Thymus (tissue), 14 donors: ENCODE measurements at places on chromosomes 2 and 18. TPM values are rescaled to one million over a fixed set of nuclear protein-coding genes. Genes with fewer than 3 reads are reported as not detected.

GRCh38 chr2:60234274-60234986 is 319.0 kb downstream of the BCL11A start:
- no peak overlapping the region for H3K4me3 ChIP-seq
- H3K27ac ChIP-seq, result no peak overlapping the region
- H3K36me3 ChIP-seq, result no peaks in the 10 kb centered on the region

GRCh38 chr2:18731666-18732065 is 142.3 kb upstream of the NT5C1B start:
- no peak overlapping the region for H3K4me3 ChIP-seq
- no peaks in the 10 kb centered on the region for H3K27me3 ChIP-seq
- no peak overlapping the region for H3K27ac ChIP-seq
- no peaks in the 10 kb centered on the region for H3K36me3 ChIP-seq
- H3K4me1 ChIP-seq, result no peaks in the 10 kb centered on the region

GRCh38 chr2:33265584-33266338 is 210.7 kb upstream of the RASGRP3 start:
- no peaks in the 10 kb centered on the region for H3K27me3 ChIP-seq
- H3K27ac ChIP-seq, result no peak overlapping the region
- no peaks in the 10 kb centered on the region for H3K36me3 ChIP-seq
- no peak for DNase-seq
- no peak overlapping the region for H3K4me3 ChIP-seq

DNA sequence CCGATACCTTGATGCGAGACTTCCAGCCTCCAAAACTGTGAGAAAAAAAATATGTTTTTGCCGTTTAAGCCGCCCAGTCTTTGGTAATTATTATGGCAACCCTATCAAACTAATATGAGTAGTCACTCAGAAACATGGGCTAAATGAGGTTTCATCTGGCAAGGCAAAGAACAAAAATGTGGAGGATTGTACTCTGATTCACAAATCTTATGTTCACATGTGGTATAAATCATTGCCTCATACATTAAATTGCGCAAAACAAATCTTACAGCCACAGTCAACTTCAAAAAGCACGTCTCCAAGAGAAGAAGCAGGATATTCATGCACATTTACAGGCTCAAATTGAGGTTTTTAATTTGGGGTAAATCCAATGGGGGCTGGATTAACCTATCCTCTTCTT is 1435.4 kb upstream of the LRRTM1 start:
- H3K4me1 ChIP-seq, result no peaks in the 10 kb centered on the region
- H3K4me3 ChIP-seq, result no peak overlapping the region
- DNase-seq, result no peak
- H3K27me3 ChIP-seq, result no peaks in the 10 kb centered on the region
- H3K27ac ChIP-seq, result no peak overlapping the region

GRCh38 chr2:56314796-56315195 is 131.0 kb downstream of the CCDC85A start:
- H3K36me3 ChIP-seq, result no peaks in the 10 kb centered on the region
- H3K27ac ChIP-seq, result no peak overlapping the region

DNA sequence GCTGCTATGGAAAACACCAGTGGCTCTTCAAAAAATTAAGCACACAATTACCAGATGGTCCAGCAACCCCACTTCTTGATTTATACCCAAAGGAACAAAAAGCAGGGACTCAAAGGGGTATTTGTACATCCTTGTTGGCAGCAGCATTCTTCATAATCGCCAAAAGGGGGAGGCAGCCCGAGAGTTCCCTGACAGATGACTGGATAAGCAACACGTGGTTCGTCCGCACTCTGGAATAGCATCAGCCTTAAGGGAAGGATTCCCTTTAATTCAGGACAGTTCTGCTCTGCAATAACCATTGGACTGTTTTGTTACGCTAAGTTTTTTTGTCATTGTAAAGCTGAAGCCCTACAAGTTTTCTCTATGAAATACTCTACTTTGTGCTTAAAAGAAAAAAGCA is 76.7 kb upstream of the TWIST2 start:
- no peak overlapping the region for H3K27ac ChIP-seq
- H3K4me1 ChIP-seq, result no peaks in the 10 kb centered on the region
- H3K4me3 ChIP-seq, result no peak overlapping the region
- no peaks in the 10 kb centered on the region for H3K36me3 ChIP-seq
- no peak for DNase-seq

DNA sequence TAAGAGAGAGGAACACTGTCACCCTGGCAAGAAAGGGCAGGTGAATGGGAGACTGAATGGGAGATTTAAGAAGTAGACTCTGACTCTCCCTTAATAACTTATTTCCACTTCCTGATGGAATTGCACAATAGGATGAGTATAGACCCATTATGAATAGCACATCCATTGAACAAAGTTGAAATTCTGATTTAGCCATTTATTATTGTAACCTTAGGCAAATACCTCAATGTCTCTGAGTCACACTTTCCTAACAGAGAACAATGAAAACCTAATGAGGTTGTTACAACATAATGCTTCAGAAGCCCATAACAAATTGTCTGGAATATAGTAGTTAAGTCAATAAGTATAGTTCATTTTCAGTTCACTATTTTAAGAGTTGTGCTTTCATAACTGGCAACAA is 78.9 kb downstream of the NRXN1 start:
- no peak overlapping the region for H3K27ac ChIP-seq
- DNase-seq, result no peak
- H3K27me3 ChIP-seq, result no peaks in the 10 kb centered on the region
- no peaks in the 10 kb centered on the region for H3K4me1 ChIP-seq
- H3K36me3 ChIP-seq, result no peaks in the 10 kb centered on the region

- no peaks in the 10 kb centered on the region for H3K36me3 ChIP-seq
- H3K4me3 ChIP-seq, result no peak overlapping the region
- H3K27me3 ChIP-seq, result no peaks in the 10 kb centered on the region
- H3K4me1 ChIP-seq, result no peaks in the 10 kb centered on the region
- no peak for DNase-seq
Measured at GRCh38 chr2:223096235-223096970, 44.4 kb downstream of the KCNE4 start.

- no peaks in the 10 kb centered on the region for H3K4me1 ChIP-seq
- no peak for DNase-seq
- H3K27me3 ChIP-seq, result no peaks in the 10 kb centered on the region
- no peak overlapping the region for H3K27ac ChIP-seq
- H3K36me3 ChIP-seq, result no peaks in the 10 kb centered on the region
Measured at GRCh38 chr2:59711121-59711520, 842.3 kb downstream of the BCL11A start.

DNA sequence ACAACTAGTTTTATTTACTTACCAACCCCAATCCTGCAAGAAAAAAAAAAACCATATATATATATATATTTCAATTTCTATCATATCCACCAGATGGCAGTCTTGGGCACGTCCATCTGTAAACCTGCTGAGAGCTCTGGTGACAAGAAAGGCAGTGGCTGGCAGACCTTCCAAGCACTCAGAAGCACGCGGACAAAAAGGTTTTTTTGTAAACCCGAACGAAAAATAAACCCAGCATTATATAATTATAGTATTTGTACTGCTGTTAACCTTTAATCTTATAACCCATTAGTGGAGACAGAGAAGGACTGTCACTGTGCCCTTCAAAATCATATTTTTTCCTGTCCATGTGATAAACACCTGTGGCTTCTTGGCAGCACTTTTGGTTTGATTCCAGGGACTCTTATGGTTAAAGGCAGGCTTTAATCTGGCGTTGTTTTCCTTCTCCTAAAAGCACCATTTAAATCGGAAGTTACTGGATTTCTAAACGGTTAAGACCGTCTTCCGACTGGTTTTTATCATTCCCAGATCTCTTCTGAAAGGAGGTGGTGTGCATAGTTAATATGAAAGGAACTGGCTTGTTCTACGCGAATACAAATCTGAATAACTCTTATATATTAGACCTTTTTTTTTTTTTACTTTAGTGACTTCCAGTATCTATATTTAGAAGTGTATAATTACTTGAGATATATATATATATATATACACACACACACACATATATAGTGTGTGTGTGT is 31.0 kb upstream of the SLC3A1 start:
- peak overlapping the region; percentile 40 for H3K4me3 ChIP-seq
- peak; percentile 53 for DNase-seq
- no peaks in the 10 kb centered on the region for H3K36me3 ChIP-seq
- no peak overlapping the region for H3K27ac ChIP-seq
- H3K27me3 ChIP-seq, result no peaks in the 10 kb centered on the region

DNA sequence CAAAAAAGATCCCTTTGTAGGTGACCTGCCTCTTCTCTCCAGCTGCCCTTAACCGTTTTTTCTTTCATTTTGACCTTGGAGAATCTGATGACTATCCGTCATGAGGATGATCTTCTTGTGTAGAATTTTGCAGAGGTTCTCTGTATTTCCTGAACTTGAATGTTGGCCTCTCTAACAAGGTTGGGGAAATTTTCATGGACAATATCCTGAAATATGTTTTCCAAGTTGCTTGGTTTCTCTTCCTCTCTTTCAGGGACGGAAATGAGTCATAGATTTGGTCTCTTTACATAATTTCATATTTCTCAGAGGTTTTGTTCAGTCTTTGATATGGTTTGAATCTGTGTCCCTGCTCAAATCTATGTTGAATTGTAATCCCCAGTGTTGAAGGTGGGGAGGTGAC is 34.0 kb downstream of the ZC3H8 start:
- no peak for DNase-seq
- H3K27me3 ChIP-seq, result no peaks in the 10 kb centered on the region
- H3K4me1 ChIP-seq, result no peaks in the 10 kb centered on the region
- no peak overlapping the region for H3K4me3 ChIP-seq
- H3K27ac ChIP-seq, result no peak overlapping the region
- peaks cover 11% of the 10 kb centered on the region for H3K36me3 ChIP-seq

GRCh38 chr2:134952608-134953007 is 34.0 kb downstream of the CCNT2 start:
- no peak for DNase-seq
- H3K4me1 ChIP-seq, result no peaks in the 10 kb centered on the region
- peaks cover 70% of the 10 kb centered on the region for H3K36me3 ChIP-seq
- no peak overlapping the region for H3K4me3 ChIP-seq
- no peaks in the 10 kb centered on the region for H3K27me3 ChIP-seq
- no peak overlapping the region for H3K27ac ChIP-seq

- no peaks in the 10 kb centered on the region for H3K27me3 ChIP-seq
- no peak overlapping the region for H3K4me3 ChIP-seq
- H3K4me1 ChIP-seq, result no peaks in the 10 kb centered on the region
- H3K27ac ChIP-seq, result no peak overlapping the region
Measured at GRCh38 chr2:55585451-55586080, 31.9 kb downstream of the PPP4R3B start.

GRCh38 chr2:29763371-29763770 is 158.0 kb downstream of the ALK start:
- no peak overlapping the region for H3K4me3 ChIP-seq
- H3K4me1 ChIP-seq, result peaks cover 2% of the 10 kb centered on the region
- no peak overlapping the region for H3K27ac ChIP-seq
- no peaks in the 10 kb centered on the region for H3K36me3 ChIP-seq
- no peaks in the 10 kb centered on the region for H3K27me3 ChIP-seq

DNA sequence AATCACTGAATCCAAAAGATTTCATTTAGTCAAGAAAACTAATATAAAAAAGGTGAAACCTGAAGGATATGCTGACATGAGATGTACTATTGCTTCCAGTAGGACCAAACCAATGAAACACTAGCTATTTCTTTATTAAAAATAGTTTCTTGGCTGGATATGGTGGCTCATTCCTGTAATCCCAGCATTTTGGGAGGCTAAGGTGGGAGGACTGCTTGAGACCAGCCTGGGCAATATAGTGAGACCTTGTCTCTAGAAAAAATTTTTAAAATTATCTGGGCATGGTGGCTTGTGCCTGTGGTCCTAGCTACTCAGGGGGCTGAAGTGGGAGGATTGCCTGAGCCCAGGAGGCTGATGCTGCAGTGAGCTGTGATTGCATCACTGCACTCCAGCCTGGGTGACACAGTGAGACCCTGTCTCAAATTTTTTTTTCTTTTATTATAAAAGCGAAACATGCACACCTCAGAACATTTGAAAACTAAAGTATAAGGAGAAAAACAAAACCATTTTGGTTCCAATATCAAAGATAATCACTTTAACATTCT is 266.2 kb downstream of the TGIF1 start:
- no peaks in the 10 kb centered on the region for H3K36me3 ChIP-seq
- no peak overlapping the region for H3K27ac ChIP-seq
- H3K27me3 ChIP-seq, result no peaks in the 10 kb centered on the region

GRCh38 chr2:55010149-55010591 is 40.1 kb downstream of the RTN4 start:
- H3K4me3 ChIP-seq, result peak overlapping the region; percentile 33
- DNase-seq, result peak; percentile 48
- peaks cover 11% of the 10 kb centered on the region for H3K4me1 ChIP-seq
- no peaks in the 10 kb centered on the region for H3K36me3 ChIP-seq
- H3K27ac ChIP-seq, result peak overlapping the region; percentile 80

GRCh38 chr2:182854375-182855105 is 11.9 kb downstream of the FRZB start:
- H3K27me3 ChIP-seq, result no peaks in the 10 kb centered on the region
- DNase-seq, result no peak
- H3K27ac ChIP-seq, result no peak overlapping the region
- H3K36me3 ChIP-seq, result no peaks in the 10 kb centered on the region

- H3K27me3 ChIP-seq, result no peaks in the 10 kb centered on the region
- H3K36me3 ChIP-seq, result no peaks in the 10 kb centered on the region
- H3K27ac ChIP-seq, result no peak overlapping the region
- H3K4me3 ChIP-seq, result no peak overlapping the region
Measured at GRCh38 chr18:12776821-12777471, 74.1 kb downstream of the PSMG2 start.

DNA sequence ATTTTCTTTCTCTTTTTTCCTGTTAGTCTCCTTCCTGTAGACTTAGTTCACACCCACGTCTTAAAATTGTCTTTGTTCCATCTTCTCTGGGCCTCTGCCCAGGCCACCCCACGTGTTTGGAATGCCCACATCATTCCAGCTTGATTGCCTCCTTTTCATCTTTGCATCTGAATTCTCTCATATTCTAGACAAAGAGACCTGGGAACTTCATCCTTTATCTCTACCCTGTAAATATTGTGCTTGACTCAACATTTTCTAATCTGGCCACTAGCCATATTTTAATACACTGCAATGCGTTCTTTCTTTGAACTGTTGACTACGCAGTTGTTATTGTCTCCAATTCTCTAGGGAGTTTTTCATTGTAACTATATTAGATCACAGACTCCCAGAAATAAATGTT is 187.5 kb upstream of the NRXN1 start:
- no peak overlapping the region for H3K27ac ChIP-seq
- no peaks in the 10 kb centered on the region for H3K36me3 ChIP-seq
- no peaks in the 10 kb centered on the region for H3K27me3 ChIP-seq
- H3K4me1 ChIP-seq, result no peaks in the 10 kb centered on the region
- H3K4me3 ChIP-seq, result no peak overlapping the region
- no peak for DNase-seq

Gene TRIB2
- 39.4 TPM for total RNA-seq

Gene GPC1
- 4.4 TPM for total RNA-seq

Gene SPOPL
- 9.3 TPM for total RNA-seq

Gene GPATCH11
- 9.0 TPM for total RNA-seq

Gene HOXD10
- not detected for total RNA-seq
